ENCODE measurements at places on chromosomes 7 and 10. TPM values are rescaled to one million over a fixed set of nuclear protein-coding genes. Genes with fewer than 3 reads are reported as not detected.
A peak's percentile ranks its signal among the peaks of the same experiment; 100 is the strongest.

DNA sequence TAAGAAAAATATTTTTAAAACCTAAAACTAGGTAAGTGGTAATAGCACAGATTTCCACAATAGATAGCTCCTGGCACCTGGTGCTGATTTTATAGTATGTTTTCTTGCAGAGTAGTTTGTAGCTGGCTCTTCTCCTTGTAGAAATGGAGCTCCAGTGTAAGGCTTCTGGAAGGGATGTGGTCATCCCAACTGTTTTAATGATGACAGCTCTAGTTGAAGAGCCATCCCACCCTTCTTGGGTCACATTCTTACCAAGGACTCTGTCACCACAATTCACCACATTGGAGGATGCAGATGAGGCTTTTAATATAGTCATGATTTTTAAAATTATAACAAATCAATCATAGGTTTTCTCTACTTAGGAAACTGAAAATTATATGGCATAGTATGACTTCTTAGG lies 31.0 kb downstream of the TES start:
- no peak for DNase-seq

SMO gene
- polyA plus RNA-seq = 58.7 TPM

DNA sequence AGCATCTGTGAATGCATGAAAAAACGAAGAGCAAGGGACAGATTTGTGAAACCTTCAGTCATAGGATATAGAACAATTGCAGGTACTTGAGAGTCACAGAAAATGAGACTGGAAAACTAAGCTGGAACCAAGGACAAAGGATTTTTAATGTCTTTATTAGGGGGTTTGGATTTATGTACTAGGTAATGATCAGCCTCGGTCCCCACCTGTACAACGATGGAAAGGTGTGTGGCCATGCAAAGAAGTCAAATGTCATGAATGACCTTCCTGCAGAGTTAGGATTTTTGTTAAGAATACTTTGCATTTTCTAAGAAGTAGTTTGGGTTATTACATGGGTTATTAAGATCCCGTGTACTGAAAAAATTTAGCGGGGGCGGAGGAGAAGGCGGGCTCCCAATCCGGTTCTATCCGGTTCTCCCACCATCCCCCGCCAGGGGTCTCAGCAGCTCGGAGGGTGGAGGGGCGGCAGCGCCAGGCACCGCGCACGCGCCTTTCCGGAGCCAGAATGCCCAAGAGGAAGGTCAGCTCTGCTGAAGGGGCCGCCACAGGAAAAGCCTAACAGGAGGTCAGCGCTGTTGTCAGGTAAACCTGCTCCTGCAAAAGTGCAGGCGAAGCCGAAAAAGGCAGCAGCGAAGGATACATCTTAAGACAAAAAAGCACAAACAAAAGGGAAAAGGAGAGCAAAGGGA lies 327.5 kb upstream of the PLXDC2 start:
- peak; percentile 23 for DNase-seq

DNA sequence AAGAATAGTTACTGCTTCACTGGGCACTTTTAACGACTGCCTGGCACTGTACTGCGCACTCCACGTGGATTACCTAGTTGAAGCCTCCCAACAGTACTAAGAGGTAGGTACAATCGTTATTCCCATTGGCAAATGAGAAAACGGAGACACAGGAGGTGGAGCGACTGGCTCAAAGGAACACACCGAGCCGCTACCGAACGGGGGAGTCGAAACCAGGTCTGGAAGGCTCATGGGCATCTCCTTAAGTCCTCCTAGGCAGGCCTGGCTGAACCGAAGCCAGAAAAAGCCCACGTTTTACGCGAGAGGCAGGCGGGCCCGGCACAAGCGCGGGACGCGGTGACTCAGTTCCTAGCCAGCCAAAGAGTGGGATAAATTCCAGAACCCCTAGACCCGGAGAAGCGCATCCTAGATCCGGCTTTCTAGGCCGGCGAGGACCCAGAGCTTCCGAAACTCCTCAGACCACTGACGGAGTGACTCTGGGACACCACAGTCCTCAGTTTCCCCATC lies 472 bp downstream of the PDAP1 start:
- peak; percentile 55 for DNase-seq

GRCh38 chr7:36448781-36449379 lies 59.2 kb downstream of the ANLN start:
- no peak for DNase-seq

- peak; percentile 16 for DNase-seq
Measured at GRCh38 chr10:132876131-132876860, 66.1 kb downstream of the CFAP46 start.

DNA sequence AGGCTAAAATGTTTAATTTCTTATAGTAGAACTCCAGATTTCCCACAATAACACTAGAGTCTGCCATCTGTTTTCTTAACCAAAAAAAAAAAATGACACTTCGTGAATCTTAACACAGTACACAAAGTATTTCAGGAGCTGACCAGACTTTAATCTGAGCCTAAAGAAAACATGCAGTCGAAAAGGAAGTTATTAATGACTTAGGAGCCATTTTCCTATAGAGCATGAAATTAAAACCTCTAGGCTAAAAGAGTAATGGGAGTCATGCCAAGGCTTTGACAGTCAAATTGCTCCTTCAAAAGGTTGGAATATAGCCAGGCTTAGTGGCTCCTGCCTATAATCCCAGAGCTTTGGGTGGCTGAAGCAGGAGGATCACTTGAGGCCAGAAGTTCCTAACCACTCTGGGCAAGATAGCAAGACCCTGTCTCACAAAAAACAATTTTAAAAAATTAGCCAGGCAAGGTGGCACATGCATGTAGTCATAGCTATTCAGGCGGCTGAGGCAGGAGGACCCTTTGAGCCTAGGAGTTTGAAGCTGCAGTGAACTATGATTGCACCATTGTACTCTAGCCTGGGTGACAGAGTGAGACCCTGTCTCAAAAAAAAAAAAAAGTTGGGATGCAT lies 13.6 kb downstream of the MICU1 start:
- DNase-seq = no peak

- DNase-seq = no peak
Measured at GRCh38 chr7:24073651-24074420, 210.2 kb upstream of the NPY start.

GPC2 gene
- polyA plus RNA-seq = 7.8 TPM

DNA sequence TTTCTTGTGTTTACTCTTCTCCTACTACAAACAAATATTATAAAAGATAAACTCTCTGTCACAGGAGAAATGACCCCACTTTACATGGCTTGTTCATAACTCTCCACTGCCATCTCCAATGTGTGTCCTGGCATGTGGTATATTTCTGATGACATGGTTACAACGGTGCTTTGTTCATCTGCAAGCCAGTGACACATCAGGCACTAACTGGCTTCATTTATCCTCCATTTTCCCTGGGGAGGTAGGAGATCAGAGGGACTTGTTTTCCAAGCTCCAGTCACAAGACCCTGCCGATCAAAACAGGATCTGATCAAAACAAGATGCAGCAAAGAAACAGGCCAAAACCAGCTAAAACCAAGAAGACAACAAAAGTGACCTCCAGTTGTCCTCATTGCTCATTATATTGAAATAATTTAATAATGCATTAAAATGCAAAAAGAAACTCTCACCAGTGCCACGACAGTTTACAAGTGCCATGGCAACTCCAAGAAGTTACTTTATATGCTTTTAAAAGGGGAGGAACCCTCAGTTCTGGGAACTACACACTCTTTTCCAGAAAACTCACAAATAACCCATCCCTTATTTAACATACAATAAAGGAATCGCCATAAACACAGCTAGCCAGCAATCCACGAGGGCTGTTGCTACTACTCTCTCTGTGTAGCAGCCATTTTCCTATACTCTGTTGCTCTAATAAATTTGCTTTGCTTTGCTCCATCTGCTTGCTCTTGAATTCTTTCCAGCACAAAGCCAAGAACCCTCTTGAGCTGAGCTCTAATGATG lies 224.2 kb downstream of the XPNPEP1 start:
- DNase-seq = no peak

NKX1-2 gene
- polyA plus RNA-seq = not detected

DNA sequence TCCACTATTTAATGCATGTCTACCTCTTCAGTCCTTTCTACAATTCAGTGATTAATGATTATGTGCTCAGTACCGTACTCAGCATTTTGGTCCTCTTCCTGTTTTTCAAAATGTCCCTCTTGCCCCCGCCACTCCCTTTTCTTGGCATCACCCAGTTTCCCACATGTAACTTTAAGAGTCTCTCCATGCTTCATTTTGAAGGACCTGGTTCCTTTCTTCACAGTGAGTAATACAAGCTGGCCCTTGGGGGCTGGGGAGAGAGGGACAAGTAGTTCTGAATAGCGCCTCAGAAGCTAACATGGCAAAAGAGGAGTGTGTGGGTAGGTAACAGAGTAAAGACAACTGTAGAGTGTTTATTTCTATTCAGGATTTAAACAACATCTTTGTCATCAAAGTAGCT lies 34.6 kb upstream of the SLIT1 start:
- DNase-seq = peak; percentile 50

DNA sequence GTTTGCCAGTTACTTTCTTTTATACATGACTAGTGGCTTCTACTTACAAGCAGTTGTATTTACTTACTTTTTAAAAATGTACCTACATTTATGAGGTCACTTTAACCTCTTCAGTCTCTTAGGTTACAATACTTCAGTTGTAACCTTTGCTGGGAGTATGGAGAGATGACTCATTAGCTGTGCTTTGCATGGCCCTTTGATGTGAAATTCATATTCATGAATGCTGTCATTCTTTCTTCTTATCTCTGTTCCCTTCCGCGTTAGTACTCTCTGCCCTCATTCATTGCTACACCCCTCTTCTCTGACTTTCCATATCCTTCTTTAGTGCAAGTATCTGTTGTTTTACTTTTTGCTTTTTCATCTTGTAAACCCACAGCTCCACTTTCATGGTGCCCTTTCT lies 164.3 kb downstream of the BMPER start:
- no peak for DNase-seq

DNA sequence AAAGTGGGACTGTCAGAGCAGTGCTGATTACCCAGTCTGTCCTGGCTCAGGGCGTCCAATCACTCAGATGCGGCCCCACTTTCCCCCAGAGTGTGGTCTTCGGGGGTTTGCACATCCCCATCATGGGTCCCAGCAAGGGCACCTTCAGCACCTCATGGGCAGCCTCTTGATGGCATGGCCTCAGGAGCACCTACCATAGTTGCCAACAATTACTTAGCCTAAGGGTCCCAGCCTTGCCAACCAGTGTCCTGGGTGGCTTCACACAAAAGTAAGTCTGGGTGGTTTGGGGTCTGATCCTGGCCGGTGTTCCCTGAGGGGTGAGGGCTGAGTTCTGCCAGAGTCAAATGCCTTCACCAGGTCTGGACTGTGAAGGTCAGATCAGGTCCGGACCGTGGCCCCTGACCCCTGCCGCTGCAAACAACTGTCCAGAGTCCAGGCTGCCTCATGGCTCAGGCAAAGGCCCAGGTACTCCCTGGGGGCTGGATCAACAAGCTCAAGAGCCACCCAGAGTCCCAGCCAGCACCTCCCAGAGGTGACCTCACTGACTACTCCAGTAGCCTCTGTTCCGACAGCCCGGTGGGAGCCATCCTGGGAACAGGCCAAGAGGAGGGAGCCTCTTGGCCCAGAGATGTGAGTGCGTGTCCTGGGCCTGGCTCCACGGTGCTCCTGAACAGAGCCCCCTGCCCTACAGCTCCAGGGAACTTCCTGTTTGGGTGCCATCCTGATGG lies 6.2 kb upstream of the MARVELD1 start:
- no peak for DNase-seq

NUTM2E gene
- polyA plus RNA-seq = 0.48 TPM

- no peak for DNase-seq
Measured at GRCh38 chr10:87694011-87694794, 34.5 kb downstream of the PAPSS2 start.

- no peak for DNase-seq
Measured at GRCh38 chr7:141221007-141221612, 147.2 kb downstream of the TMEM178B start.

DNA sequence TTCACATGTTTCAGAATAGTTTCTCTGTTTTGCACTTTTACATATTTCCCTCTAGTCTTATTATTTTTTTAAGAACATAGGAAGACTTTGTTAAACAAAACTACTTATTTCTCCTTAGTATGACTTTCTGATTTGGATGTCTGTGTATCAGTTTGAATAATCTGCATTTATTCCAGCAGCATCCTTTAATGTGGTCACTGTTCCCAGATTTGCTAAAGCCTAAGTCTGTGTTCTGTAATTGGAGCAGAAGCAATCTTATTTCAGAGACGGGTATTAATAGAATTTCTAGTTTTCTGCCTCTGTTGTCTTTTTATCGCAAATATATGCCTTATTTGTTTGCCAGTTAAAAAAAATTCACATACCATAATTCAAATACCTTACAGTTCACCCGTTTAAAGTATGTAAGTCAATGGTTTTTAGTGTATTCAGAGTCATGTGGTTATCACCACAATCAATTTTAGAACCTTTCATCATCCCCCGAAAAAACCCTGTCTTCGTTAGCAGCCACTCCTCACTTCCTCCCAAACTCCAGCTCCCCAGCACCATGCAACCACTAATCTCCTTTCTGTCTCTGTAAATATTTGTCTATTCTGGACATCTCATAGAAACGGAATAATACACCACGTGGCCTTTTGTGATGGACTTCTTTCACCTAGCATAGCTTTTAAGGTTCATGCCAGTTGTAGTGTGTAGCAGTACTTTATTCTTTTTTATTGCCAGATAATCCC lies 58.7 kb downstream of the INPP5F start:
- no peak for DNase-seq

- DNase-seq = peak; percentile 35
Measured at GRCh38 chr10:12350167-12350872, 973 bp downstream of the CAMK1D start.

- no peak for DNase-seq
Measured at GRCh38 chr7:80977751-80978150, 58.9 kb upstream of the SEMA3C start.

- no peak for DNase-seq
Measured at GRCh38 chr7:111958896-111959295, 247.3 kb downstream of the DOCK4 start.

ODAD2 gene
- 6.5 TPM for polyA plus RNA-seq

TNKS2 gene
- polyA plus RNA-seq = 66.0 TPM

DNA sequence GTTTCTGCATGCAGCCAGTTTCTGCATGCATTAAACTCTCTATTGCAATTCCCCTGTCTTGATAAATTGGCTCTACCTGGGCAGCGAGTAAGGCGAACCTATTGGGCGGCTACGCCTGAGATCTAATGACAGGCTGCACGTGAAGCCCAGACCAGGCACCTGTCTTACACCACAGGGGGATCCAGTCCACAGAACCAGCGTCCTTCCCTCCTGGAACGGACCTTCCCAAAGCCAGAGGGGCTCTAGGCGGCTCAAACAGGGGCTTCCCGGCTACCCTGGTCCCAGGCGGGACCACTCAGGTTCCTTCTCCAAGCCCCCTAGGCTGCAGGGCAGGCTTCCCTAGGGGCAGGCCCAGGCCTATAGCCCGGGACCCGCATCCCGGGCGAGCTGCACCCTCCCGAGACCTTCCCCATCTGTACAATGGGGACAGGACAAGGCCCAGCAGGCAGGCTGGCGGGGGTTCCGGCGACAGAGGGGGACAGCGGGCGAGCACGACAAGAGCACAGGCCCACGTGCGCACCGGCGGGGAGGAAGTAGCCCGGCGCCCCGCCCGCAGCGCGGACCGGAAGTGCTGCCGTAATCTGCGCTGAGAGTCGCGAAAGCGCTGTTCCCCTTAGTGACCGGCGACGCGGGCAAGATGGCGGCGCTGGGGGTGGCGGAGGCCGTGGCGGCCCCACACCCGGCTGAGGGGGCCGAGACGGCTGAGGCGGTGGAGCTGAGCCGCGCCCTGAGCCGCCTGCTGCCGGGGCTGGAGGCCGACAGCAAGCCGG lies at the start of gene DNAAF5:
DNAAF5 (plus strand) TSS at position 616 of the 770 bp plus-strand sequence; CDS start at position 638, 22 bp downstream.
- DNase-seq = peak; percentile 87

GRCh38 chr10:133359554-133359971 lies 1.7 kb upstream of the FUOM start:
- DNase-seq = no peak

GRCh38 chr10:95477175-95477520 lies 84.0 kb downstream of the SORBS1 start:
- DNase-seq = no peak

- DNase-seq = no peak
Measured at GRCh38 chr10:32501906-32502305, 56.0 kb downstream of the CCDC7 start.

LAMB1 gene
- polyA plus RNA-seq = 472 TPM

All from left lung (tissue), 14 donors.